Stimulated activated memory B cell treated with anti-CD40 and anti-IgM and Interleukin-4, amounts not matched to agents 10 μg/mL and 1 μg/mL and 100 μg/mL, for 72 hours (primary cell): ENCODE measurements at places on chromosomes 7 and 10.

- no peak for ATAC-seq
Measured at GRCh38 chr7:82323806-82324205, 119.8 kb downstream of the CACNA2D1 start.

DNA sequence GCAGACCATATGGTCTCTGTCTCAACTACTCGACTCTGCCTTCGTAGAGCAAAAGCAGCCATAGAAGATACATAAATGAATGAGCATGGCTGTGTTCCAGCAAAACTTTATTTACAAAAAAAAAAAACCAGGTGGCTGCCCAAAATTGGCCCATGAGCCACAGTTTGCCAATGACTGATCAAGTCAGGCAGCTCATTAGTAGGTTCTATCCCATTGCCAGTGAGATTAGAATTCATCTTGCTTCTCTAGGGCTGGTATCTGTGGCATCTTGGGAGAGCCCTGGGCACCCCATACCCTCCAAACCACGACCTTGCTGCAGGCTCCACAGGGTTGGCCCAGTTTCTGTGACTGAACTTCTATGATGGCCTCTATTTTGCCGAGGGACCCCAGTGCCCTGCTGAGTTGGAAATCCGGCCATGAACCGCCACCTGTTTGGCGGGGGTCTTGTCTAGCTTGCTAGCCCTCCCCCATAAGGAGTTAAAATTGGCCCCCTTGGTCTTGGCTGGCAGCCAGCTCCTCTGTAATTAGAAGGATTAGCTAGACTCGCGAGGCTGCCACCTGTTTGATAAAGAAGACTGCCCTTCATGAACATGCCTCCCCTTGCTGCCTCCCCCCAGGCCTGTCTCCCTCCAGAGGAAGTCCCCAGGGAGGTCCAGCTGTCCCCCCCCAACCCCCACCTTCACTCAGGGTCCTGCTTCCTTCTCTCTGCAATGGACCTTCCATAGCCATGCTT is 83.9 kb downstream of the CHN2 start:
- no peak for ATAC-seq

- no peak for ATAC-seq
Measured at GRCh38 chr10:71427246-71427645, 30.5 kb downstream of the CDH23 start.

DNA sequence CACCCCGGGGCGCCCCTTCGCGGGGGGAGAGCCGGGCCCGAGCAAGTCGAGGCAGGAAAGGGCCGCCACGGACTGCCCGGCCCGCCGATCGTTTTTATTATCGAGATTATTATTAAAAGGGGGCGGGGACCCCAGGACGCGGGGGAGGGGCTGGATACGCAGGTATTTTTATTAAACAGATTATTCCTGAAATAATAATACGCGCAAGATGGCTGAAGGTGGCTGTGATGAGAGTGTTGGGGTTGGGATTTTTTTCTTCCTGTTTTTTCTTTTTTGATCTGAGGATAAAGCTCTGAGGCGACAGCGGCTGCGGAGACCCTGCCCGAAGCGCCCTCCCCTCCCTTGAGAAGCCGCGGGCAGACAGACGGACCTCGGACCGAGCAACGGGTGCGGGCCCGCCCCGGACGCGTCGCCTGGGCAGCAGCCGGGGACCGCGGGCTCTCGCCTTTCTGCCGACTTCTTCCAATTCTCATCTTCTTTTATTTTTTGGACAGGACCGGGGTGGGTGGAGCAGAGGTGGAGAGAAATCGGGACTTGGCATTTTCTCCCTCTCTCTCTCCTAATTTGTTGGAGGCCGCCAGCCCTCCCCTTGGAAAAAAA is 1.4 kb upstream of the TRIM8 start:
- no peak for ATAC-seq

GRCh38 chr7:41147606-41148485 is 555.0 kb downstream of the INHBA start:
- no peak for ATAC-seq
